ENCODE measurements at places on chromosomes 3 and 15.
A peak's percentile ranks its signal among the peaks of the same experiment; 100 is the strongest.

DNA sequence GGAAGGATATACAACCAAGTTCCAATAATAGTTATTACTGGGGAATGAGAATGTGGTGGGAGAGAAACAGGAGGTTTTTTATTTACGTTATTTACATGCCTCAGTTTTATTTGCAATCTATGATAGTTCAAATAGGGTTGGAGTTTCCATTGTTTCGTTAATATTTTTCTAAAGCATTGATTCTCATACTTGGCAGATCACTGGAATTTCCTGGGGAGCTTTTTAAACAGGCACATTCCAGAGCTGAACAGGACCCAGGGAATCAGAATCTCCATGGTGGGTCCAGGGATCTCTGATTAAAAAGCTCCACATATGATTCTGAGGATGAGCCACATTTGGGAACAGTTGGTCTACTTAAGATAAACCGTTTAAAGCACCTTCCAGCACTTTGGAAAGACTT, 123.9 kb downstream of the IL20RB start:
- DNase-seq: no peak
- H3K27me3 ChIP-seq: no peaks in the 10 kb centered on the region
- H3K27ac ChIP-seq: no peak overlapping the region
- no peaks in the 10 kb centered on the region for H3K36me3 ChIP-seq
- no peak overlapping the region for H3K4me3 ChIP-seq

GRCh38 chr3:153172796-153173757, 11.1 kb downstream of the RAP2B start:
- no peaks in the 10 kb centered on the region for H3K27me3 ChIP-seq
- H3K27ac ChIP-seq: no peak overlapping the region
- H3K4me3 ChIP-seq: no peak overlapping the region
- DNase-seq: no peak
- H3K4me1 ChIP-seq: peaks cover 4% of the 10 kb centered on the region
- no peaks in the 10 kb centered on the region for H3K36me3 ChIP-seq

- no peaks in the 10 kb centered on the region for H3K27me3 ChIP-seq
- H3K36me3 ChIP-seq: no peaks in the 10 kb centered on the region
- no peak for DNase-seq
- H3K4me3 ChIP-seq: no peak overlapping the region
- no peaks in the 10 kb centered on the region for H3K4me1 ChIP-seq
- no peak overlapping the region for H3K27ac ChIP-seq
These were observed 42.6 kb upstream of the ATP2C1 start for GRCh38 chr3:130851277-130851676.

- H3K27me3 ChIP-seq: no peaks in the 10 kb centered on the region
- DNase-seq: no peak
- no peaks in the 10 kb centered on the region for H3K36me3 ChIP-seq
- H3K4me1 ChIP-seq: no peaks in the 10 kb centered on the region
- H3K27ac ChIP-seq: no peak overlapping the region
These were observed 18.5 kb downstream of the ZNF710 start for GRCh38 chr15:90019611-90020010.

- H3K27me3 ChIP-seq: peaks cover 48% of the 10 kb centered on the region
- no peaks in the 10 kb centered on the region for H3K36me3 ChIP-seq
- no peak overlapping the region for H3K27ac ChIP-seq
- no peak overlapping the region for H3K4me3 ChIP-seq
These were observed 7.8 kb downstream of the FEZF2 start for GRCh38 chr3:62365391-62366125.

DNA sequence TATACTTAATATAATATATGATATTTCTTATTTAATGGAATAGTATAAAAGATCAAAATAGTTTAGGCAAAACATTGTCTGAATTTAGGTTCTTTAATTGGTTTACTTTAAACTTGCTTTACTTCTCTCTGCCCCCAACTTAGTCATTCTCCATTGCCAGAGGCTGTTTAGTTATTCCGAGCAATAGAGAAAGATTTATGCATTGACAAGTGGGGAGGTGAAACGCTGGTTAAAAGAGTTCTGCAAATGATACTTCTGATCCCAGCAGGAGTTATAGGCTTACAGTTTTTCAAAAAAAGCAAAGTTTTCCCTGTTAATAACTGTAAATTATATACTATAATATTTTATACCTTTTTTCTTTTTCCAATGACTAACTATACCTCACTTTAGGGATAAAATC, 145.4 kb downstream of the EPHA3 start:
- H3K27me3 ChIP-seq: no peaks in the 10 kb centered on the region
- DNase-seq: no peak
- H3K4me1 ChIP-seq: no peaks in the 10 kb centered on the region
- no peak overlapping the region for H3K27ac ChIP-seq
- H3K4me3 ChIP-seq: no peak overlapping the region

DNA sequence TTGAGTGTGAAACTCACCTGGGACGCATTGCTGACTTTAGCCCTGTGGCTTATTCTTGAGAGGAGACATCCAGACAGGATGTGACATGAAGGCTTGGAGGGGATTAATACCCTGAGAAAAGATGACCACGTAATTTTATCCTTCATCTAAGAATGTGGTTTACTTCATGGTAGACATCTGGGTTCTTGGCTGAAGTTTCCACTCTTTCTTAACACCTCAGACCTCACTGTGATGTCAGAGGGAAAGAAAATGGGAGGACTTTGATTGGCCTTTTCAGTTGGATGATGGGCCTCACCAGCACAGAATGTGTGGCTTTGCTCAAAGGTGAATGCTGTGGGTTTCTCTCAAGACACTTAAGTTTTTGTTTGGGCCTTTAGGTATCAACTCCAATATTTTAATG, 16.5 kb downstream of the GORASP1 start:
- H3K36me3 ChIP-seq: peaks cover 9% of the 10 kb centered on the region
- H3K4me3 ChIP-seq: no peak overlapping the region
- no peaks in the 10 kb centered on the region for H3K4me1 ChIP-seq
- no peak overlapping the region for H3K27ac ChIP-seq
- no peaks in the 10 kb centered on the region for H3K27me3 ChIP-seq
- DNase-seq: peak; percentile 16

DNA sequence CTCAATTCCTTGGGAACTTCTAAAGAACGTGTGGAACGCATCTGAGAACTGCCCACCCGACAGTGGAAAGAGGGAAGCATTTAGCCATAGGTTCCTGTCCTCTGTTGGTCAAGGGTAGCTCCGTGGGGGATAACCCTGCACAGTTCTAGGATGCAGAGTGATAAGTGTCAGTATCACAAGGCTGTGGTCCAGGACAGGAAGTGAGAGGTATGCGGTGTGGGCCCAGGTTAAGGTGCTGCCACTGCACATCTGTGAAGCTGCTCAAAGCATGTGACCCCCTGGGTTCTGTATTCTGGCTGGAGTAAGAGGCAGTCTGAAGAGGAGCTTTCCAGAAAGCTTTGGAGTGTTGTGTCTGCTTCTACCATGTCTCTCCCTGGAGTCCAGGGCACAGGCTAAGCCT, 51.7 kb upstream of the HES1 start:
- no peak overlapping the region for H3K4me3 ChIP-seq
- H3K27me3 ChIP-seq: peaks cover 8% of the 10 kb centered on the region
- no peak for DNase-seq
- H3K36me3 ChIP-seq: no peaks in the 10 kb centered on the region
- no peaks in the 10 kb centered on the region for H3K4me1 ChIP-seq

DNA sequence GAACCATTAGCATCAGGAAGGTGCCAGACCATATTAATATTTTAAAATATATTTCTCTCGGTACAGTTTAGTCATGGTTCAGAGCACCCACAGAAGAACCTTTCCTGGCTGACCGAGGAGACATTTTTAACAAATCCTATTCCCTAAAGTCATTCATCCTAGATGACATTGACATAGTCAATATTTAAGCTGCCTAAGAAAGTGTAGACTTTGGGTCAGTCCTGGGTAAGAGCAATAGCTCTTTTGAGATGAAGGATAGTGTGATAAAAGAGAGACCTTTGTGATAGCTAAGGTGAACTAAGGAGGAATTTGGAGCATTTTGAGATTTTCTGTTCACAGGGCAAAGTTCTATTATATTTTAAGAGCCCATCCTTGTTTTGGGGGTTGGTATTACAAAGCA, 47.5 kb downstream of the ZNF609 start:
- no peak overlapping the region for H3K4me3 ChIP-seq
- peaks cover 16% of the 10 kb centered on the region for H3K4me1 ChIP-seq
- peak overlapping the region; percentile 22 for H3K27ac ChIP-seq
- no peaks in the 10 kb centered on the region for H3K27me3 ChIP-seq
- H3K36me3 ChIP-seq: no peaks in the 10 kb centered on the region

DNA sequence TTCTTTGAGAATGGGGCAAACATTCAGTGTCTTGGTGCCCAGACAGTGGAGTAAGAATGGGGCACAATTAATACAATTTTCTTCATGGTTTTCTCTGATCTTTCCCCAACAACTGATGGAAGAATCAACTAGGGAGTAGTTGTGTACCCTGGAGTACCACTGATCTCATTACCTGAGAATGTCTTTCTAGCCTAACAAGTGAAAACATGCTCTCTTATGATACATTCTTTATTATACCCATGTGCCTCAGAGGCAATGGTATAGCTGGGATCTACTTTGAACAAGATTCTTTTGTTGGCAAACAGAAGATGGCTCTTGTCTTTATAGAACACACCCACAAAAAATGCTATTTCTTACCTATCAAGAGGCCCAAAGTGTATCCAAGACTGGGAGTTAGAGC, 250.6 kb upstream of the CMC1 start:
- no peak overlapping the region for H3K4me3 ChIP-seq
- H3K4me1 ChIP-seq: no peaks in the 10 kb centered on the region
- H3K36me3 ChIP-seq: no peaks in the 10 kb centered on the region
- DNase-seq: no peak

DNA sequence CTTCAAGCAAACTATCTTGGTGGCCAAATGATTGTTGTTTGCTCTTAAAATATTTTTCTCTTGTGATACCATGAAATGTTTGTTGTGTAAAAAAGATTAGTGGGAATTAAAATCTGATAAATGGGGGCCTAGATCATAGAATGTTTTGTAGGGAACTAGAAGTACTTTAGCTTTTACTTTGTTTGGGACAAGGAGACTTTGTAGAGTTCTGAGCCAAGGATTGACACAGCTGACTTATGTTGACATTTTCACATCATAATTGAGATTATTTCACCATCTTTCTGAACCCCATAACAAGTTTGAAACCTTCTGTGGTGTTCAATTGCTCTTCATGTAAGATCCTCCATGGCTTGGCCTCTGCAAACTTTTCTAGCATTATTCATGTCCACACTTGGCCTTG, 235.4 kb downstream of the NLGN1 start:
- no peak overlapping the region for H3K4me3 ChIP-seq
- H3K36me3 ChIP-seq: no peaks in the 10 kb centered on the region
- H3K4me1 ChIP-seq: no peaks in the 10 kb centered on the region
- H3K27me3 ChIP-seq: no peaks in the 10 kb centered on the region
- H3K27ac ChIP-seq: no peak overlapping the region
- no peak for DNase-seq

GRCh38 chr3:196995646-196996355, 27.2 kb upstream of the PIGZ start:
- H3K36me3 ChIP-seq: no peaks in the 10 kb centered on the region
- H3K27me3 ChIP-seq: peaks cover 2% of the 10 kb centered on the region
- DNase-seq: no peak
- H3K4me1 ChIP-seq: no peaks in the 10 kb centered on the region

- no peak overlapping the region for H3K4me3 ChIP-seq
- no peak for DNase-seq
- H3K27me3 ChIP-seq: no peaks in the 10 kb centered on the region
- H3K27ac ChIP-seq: no peak overlapping the region
- peaks cover 2% of the 10 kb centered on the region for H3K4me1 ChIP-seq
These were observed 58.9 kb downstream of the SNRK start for GRCh38 chr3:43345246-43345645.

DNA sequence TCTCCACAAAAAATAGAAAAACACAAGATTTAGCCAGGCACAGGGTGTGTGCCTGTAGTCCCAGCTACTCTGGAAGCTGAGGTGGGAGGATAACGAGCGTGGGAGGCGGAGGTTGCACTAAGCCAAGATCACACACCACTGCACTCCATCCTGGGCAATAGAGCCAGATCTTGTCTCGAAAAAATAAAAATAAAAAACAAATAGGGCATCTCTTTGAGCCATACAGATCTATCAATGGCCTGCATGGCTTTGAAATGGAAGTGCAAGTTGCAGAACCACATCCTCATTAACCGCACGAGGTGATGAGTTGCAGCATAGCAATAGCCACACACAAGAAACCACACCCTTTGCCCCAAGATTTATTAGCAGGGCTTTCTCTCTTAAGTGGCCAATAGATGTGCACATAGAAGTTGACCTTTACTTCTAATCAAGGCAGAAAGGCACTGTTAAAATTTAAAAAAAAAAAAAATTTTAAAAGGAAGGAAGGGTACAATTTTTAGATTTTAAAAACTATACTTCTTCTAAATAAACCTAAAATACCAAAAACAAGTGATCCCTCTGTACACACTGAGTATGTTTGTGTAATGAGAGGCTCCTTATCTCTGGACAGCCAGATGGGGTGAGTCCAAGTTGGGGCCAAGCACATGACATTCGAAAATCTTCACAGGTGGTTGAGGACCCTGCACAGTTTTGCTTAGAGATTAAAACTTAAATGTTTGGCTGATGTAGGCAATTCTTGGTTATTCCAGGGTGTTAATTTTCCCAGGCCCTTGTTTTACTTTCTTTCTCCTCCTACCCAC, 53.4 kb downstream of the FILIP1L start:
- DNase-seq: no peak
- peaks cover 2% of the 10 kb centered on the region for H3K4me1 ChIP-seq
- H3K27ac ChIP-seq: no peak overlapping the region
- H3K4me3 ChIP-seq: no peak overlapping the region
- H3K36me3 ChIP-seq: no peaks in the 10 kb centered on the region

GRCh38 chr3:32391643-32392535, at the start of gene CMTM7:
Gene CMTM7 (plus strand): TSS chr3:32391853. CDS start chr3:32391907, 54 bp downstream.
- DNase-seq: peak; percentile 50
- no peaks in the 10 kb centered on the region for H3K27me3 ChIP-seq
- peak within 1 kb of the TSS; percentile 57 for H3K27ac ChIP-seq
- peak within 1 kb of the TSS; percentile 57 for H3K4me3 ChIP-seq

GRCh38 chr3:78867409-78868372, 900.1 kb downstream of the ROBO1 start:
- H3K4me3 ChIP-seq: no peak overlapping the region
- no peaks in the 10 kb centered on the region for H3K4me1 ChIP-seq
- H3K27me3 ChIP-seq: no peaks in the 10 kb centered on the region
- H3K36me3 ChIP-seq: no peaks in the 10 kb centered on the region

- no peaks in the 10 kb centered on the region for H3K27me3 ChIP-seq
- no peaks in the 10 kb centered on the region for H3K4me1 ChIP-seq
- H3K36me3 ChIP-seq: no peaks in the 10 kb centered on the region
These were observed 255.0 kb downstream of the OCA2 start for GRCh38 chr15:27844018-27844666.

DNA sequence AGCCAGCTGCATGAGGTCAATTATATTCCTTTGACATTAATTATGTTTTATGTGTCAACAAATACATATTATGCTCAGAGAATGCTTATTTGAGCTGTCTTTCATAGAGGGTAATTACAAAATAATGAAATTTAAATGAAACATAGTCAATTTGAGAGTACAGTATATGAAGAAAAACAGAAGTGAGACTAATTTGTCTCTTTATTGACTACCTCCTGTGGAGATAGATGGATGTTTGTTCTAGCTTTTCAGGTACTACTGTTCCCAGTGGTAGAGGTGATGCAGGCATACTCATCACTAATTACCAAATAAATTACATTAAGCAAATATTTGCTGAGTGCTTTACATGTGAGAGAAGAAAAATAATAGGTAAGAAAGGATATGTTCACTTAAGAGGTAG, 1129.6 kb downstream of the OTOL1 start:
- no peaks in the 10 kb centered on the region for H3K4me1 ChIP-seq
- H3K27me3 ChIP-seq: no peaks in the 10 kb centered on the region
- no peak for DNase-seq
- H3K4me3 ChIP-seq: no peak overlapping the region
- H3K36me3 ChIP-seq: no peaks in the 10 kb centered on the region
- H3K27ac ChIP-seq: no peak overlapping the region

Measured in fibroblast of lung (primary cell).